ENCODE measurements at places on chromosomes 12 and 14.

DNA sequence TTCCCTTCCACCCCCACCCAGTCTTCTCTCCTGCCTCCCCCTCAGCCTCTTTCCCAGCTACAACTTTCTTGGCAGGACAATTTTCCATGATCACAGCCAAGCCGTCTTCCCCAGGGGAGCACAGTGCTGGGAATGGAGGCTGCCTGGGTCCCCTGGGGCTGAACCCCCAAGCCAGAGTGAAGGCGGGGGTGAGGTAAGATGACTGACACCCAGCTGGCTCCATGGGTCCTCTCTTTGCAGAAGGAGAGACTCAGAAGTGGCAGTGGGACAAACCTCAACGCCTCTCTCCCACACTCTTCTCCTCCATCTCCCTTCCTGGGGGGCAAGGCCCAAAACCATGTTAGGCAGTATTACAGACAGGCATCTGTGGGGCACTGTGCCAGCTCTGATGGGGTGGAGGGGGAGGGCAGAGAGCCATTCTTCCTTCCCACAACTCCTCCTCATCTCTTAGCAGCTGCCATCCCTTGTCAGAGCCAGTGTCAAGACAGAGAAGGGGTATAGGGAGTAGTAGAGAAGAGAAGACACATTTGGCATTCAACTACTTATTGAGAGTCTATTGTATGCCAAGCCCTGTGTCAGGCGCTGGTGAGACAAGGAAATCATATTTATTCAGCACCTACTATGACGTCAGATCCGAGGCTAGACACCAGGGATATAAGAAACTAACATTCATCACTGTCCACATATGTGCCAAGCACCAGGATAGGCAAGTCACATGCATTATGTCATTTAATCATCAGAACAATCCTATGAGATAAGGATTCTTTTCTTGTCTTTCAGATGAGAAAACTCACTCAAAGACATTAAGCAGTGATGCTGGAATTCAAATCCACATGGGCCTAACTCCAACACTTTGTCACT lies 3.6 kb downstream of the ITGA7 start:
- DNase-seq = no peak

DNA sequence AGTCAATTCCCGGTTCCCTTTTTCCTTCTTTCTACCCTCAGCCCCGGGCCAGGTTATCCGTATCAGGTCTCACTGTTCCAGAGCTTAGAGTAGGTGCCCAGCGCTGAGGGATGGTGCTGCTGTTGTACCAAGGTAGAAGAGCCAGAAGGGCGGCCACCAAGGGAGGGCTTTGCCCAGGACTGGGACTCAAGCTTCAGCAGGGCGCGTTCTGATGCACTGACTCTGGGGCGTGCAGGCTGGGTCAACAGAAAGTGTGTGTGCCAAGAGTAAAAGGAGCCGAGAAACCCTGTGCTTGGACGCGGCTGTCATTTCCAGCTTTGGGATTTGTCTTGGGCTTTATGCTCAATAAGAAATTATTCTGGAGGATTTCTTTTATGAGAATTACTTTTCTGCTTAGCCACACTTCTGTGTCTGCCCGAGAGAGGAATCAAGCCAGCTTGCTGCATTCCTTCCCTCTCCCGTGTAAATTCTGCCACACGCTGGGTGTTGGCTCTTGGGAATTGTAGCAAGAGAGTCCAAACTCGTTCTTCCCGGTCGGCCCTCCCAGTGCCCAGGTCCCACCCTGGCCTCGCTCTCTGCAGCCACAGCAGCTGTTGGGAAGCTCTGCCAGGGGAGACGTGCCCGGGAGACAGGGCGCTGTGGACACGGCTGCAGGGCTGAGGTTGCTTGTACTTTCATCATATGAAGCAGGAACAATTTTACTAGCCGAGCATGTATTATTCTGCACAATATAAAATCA lies 98.0 kb downstream of the FBXL14 start:
- DNase-seq = no peak

GRCh38 chr14:67618617-67619063 lies 1.1 kb upstream of the ARG2 start:
- no peak for DNase-seq

DNA sequence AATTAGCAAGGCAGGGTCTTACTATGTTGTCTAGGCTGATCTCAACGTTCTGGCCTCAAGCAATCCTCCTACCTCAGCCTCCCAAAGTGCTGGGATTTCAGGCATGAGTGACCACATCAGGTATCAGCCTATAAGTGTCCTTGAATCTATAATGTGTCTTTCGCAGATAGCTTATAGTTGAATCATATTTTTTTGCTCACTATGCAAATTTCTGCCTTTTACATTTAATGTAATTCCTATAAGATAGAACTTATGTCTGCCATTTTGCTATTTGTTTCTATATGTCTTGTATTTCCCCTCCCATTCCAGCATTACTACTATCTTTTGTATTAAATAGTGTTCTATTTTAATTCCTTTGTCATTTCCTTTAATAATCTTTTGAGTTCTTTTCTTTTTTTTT lies 10.5 kb upstream of the ATF7 start:
- no peak for DNase-seq

DNA sequence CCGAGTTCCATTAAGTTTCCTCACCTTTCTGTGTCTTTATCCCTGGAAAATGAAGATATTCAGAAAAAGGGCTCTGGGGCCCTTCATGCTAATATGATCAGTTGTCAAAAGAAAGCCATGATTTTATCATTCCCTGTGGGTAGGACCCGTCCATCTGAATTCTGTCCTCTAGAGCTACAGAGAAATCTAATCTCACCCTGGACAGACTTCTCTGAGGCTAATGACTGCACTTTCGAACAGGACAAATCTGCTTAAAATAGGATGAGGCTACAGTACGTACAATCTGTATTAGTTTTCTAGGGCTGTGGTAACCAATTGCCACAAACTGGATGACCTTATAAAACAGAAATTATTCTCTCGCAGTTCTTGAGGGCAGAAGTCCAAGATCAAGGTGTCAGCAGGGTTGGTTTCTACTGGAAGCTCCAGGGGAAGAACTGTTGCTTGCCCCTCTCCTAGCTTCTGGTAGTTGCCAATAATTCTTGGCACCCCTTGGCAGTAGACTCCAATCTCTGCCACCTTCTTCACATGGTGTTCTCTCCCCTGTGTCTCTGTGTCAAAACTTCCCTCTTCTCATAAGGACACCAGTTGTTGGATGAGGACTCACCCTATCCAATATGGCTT lies 1.3 kb downstream of the AK7 start:
- DNase-seq = no peak

- no peak for DNase-seq
Measured at GRCh38 chr12:52311285-52311648, 9.9 kb downstream of the KRT83 start.

DNA sequence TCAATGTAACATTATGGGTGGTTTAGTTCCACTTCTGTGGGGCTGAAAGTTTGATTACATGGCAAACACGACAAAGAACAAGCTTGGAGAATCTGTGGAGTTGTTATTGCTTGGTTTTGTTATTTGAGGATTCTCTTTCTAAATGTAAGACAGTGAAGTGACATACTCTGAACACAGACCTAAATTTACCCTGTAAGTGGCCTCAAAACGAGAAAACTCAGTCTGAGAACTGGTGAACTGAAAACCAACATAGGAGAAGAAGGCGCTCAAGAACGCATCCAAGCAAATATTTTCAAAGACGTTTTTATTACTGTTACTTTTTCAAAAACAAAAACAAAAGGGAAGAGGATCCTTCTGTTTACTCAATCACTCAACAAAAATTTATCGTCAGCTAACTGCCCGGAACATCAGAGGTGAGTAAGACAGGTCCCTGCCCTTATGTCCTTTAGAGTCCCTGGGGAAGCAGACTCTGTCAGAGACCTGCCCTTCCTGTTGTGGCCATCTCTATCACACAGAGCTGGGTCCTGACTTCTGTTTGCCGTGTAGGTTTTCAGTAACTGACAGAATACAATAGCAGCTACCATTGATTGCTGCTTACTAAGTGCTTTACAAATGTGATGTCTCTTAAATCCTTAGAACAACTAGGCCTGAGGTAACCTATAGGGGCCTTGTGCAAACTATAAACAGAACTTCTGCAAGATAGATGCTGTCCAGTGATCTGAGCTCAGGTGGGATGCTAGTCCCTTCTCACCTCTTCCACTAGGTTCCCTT lies 79.3 kb upstream of the C12orf71 start:
- DNase-seq = no peak

DNA sequence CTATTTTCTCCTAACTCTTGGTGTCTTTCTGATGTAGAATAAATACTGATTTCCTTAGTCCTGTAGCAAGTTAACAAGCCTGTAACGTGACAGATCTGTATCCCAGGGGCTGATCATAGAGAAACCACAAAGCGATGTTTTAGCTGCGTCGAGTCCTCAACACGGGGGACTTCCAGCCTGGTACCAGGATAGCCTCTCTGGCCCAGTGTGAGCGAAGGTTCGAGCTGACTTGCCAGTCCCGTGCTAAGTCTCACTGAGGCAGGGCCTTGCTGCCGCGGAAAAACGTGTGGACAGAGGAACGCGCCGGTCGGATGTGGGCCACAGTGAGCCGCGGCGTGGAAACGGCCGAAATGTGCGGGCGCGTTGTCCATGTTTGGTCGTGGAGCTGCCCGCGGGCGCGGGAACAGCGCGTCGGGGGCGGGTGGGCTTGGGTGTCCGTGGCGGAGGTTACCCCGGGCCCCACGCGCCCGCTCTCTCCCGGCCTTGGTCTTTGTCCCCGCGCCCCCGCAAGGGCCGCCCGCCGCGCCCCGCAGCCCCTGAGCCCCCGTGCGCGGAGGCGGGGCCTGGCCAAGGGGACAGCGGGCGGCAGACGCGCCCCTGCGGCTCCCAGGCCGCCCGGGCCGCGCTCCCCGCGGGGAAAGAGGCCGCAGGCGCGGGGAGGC lies 531 bp upstream of the EML1 start:
- no peak for DNase-seq

DNA sequence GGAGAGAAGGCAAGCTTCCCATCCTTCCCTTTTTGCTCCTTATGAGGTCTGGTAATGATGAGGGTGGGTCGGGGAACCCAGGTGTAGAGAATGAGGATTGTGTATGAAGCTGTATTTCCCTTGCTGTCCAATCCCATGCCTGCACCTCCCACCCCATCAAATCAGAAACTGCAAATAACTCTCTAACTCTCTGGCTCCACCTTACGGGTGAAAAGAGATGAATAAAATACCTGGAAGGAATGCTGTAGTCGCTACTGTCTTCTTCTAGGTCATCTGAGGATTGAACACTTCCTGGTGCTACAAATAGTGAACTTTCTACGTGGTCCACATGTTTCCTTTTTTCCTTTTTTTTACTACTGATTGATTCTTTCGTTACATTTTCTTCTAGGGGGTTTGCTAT lies 38.9 kb upstream of the DICER1 start:
- no peak for DNase-seq

- no peak for DNase-seq
Measured at GRCh38 chr14:80605536-80605935, 336.0 kb downstream of the CEP128 start.

DNA sequence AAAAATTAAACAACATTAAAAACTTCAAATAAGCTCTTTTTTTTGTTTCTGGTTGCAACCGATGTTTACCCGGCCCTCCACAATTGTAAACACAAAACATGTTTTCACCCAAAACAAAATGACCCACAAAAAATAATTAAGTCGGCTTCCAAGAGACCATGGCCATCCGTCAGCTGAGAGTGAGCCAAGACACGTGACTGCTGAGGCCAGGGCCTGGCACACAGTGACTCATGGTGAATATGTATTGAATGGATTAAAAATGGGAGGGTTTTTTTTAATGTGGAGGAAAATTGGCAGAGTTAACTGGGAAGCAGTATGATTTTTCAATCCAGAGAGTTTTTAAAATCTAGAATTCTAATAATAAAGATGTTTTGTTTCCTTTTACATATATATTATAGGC lies 13.8 kb upstream of the CPNE8 start:
- DNase-seq = no peak

GRCh38 chr12:96466939-96467751 lies 22.2 kb upstream of the CFAP54 start:
- no peak for DNase-seq

- no peak for DNase-seq
Measured at GRCh38 chr12:85920324-85920947, 46.3 kb downstream of the NTS start.

All from stimulated activated CD8-positive, alpha-beta memory T cell treated with anti-CD3 and anti-CD28 coated beads, Interleukin-2, amount 100 ng/mL, for 1 hour (primary cell).